Upper lobe of left lung (tissue), 6 donors: ENCODE measurements at places on chromosomes 7 and 10. TPM values are rescaled to one million over a fixed set of nuclear protein-coding genes. Genes with fewer than 3 reads are reported as not detected.

Gene TMEM254
- 22.4 TPM for total RNA-seq

Gene IFIT1
- 13.6 TPM for total RNA-seq

- DNase-seq = no peak
Measured at GRCh38 chr10:95414844-95415485, 124.2 kb upstream of the PDLIM1 start.

DNA sequence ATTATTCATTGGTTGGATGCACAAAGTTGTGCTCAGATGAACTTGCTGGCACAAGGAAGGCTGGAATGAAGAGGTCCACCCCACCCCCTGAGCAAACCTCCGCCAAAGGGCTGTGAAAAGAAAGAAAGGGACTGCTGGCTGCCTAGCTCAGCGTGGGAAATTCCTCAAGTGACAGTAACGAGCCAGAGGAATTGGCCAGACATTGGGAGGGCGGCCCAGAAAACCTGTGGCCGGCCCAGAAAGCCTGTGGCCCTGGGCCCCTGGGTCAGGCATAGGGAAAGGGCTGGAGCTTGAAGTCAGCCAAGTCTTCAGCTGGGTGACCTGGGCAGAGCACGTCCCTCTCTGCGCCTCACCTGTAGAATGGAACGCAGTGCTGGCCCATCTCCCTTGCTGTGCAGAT lies 30.6 kb upstream of the CTBP2 start:
- no peak for DNase-seq

Gene TACC2
- total RNA-seq = 701 TPM

- DNase-seq = no peak
Measured at GRCh38 chr10:93850031-93851015, 43.5 kb upstream of the SLC35G1 start.

Gene TRPV6
- 1.0 TPM for total RNA-seq

Gene SLC18A3
- total RNA-seq = not detected
